Stimulated activated CD4-positive, alpha-beta T cell treated with anti-CD3 and anti-CD28 coated beads, Interleukin-12 subunit alpha, Interleukin-12 subunit beta, amount 100 ng/mL, for 24 hours (primary cell): ENCODE measurements at places on chromosomes 2 and 18.

DNA sequence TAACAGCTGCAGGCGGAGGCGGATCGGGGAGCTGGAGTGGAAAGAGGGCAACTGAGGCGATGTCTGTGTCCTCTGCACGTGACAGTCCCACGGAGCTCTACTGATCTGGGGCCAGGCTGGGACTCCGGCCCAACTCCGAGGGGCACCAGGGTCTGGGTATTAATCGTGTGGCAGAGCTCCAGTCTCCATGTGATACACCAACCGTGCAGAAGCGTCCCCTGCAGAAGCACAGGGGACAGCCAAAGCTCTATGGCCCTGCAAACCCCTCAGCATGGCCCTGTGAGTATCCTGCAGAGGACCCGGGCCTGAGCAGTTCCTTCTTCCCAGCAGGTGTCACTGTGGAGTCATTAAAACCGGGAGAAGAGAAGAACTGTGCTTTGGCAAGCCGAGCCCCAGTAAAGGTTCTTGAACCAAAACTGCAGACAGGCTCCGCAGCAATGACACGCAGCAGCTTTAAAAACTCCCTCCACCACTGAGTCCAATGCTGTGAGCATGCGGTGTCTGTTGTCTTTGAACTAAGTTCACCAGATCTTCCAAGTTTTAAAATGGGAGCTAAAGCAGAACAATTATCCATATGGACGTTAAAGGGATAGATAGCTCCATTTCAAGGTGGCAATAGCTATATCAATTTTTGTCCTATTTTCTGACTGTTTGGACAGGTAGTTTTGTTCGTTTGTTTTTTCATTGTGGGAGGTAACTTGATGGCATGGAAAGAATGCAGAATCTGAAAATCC lies 79.4 kb downstream of the TMEM182 start:
- no peak for DNase-seq

GRCh38 chr18:44689736-44690135 lies 9.0 kb downstream of the SETBP1 start:
- no peak for DNase-seq

DNA sequence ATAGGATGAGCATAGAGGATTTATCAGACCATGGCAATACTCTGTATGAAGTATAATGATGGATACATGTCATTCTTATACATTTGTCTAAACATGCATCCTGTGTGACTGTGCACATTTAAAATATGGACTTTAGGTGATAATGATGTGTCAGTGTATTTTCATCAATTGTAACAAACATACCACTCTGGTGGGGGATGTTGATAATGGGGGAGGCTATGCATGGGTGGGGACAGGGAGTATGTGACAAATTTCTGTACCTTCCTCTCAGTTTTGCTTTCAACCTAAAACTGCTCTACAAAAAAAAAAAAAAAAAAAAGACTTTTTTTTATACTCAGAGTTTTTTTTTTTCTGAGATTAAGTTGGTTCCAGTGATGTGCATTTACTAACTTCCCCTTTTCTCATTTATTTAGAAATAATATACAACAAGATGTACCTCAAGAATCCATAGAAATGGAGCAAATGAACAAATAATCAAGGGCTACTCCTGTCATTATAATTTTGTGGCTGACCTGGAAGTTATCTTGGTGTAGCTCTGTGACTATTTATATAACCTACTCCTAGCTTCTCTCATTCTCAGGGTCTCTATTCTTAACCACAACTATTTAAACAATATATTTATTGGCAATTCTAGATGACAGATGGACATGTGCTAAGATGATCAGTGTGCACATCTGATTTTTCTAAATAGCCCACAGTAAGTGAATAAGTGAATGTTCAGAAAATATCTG lies 108.9 kb upstream of the ITGA4 start:
- no peak for DNase-seq

GRCh38 chr2:240135706-240136012 lies 446 bp downstream of the COPS9 start:
- DNase-seq: no peak

DNA sequence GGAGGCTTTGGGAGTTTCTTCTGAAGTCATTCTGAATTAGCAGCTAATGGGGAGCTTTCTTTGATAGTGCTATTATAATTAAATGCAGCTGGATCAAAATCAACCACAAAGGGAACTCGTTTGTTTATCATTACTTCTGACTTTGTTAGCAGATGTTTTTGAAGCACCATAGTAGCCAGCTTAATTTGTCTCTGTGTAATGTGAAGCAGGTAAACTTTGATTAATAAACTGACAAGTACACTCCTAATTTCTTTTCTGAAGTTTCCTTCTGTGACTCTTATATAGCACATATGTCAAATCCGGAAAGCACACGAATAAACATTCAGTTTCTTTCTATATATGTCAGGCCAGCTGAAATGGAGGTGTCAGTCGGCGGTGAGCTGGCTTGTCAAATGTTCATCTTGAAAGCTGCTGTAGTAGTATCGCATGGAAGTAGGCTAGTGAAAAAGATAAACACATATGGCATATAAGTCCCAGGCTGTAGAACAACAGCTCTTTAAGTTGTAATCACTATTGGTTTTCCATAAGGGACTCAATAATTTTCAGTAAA lies 451.9 kb upstream of the ZEB2 start:
- no peak for DNase-seq

- DNase-seq: no peak
These were observed 29.7 kb upstream of the APCDD1 start for GRCh38 chr18:10424585-10425307.

DNA sequence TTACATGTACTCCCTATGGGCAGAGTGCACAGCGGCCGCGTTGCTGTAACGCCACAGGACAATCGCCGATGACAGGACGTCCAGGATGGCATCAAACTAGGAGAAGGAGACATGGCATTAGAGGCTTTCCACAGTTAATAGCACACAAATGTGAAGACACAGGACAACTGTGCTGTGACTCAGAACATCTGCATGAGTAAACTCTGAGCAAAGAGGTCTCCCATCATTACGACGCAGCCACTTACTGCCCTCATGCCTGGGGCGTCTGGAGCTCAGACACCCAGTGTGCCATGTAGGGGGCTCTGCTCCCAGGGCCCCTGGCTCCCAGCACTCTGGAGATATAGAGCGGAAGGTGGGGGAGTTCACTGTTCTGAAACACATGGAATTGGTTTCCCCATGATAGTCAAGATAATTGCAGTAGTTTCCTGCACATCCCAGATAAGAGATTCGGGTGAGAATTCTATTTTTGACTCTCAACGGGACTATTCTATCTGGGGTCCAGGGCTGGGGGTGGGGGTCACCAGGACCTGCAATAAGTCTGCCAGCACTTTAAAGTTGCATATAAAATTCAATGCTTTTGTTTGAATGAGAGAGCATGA lies 168.1 kb downstream of the TMEM163 start:
- DNase-seq: no peak

DNA sequence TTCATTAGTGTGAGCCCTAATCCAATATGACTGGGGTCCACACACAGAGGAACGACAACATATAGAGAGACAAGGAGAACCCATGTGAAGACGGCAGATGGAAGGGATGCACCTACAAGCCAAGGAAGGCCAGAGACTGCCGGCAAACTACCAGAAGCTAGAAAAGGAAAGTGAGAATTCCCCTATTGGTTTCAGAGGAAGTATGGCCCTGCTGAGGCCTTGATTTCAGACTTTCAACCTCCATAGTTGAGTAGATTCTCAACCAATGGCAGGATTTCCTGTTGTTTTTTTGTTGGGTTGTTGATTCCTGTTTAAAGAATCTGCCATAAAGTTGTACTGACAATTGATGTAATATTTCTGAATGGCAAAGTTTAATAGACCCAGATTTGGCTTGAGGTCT lies 241.5 kb downstream of the SATB2 start:
- DNase-seq: no peak

- DNase-seq: no peak
These were observed 280.2 kb downstream of the KCNJ3 start for GRCh38 chr2:154978710-154979109.

DNA sequence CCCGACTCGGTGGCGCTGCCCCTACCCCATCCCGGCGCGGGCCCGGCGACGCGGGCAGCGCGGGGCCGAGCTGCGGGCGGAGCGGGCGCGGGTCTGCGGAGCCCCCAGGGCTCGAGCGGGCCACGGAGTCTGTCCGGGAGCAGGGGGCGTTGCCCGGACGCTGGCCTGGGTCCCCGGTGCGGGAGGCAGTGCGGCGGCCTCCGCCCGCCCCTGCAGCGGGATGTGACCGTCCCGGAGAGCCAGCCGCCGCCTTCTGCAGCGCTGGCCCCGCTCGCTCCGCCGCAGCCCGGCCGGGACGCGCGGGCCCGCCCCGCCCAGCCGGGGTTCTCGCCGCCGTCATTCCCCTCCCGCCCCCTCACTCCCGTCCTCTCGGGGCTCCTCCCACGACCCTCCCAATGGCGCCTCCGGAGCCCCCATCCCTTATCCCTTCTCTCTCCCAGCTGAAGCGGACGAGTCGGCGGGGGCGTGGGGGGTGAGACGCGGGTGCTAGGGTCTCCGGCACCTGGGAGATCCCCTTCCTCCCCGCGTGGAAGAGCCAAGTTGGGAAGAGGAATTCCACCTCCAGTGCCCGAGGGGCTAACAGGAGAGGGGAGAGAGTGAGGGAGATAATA lies at the start of gene FNDC4:
Gene FNDC4, minus strand, starts transcription at position 257 of the 611 bp plus-strand sequence. CDS start 521 bp downstream, outside the sequence.
- no peak for DNase-seq

DNA sequence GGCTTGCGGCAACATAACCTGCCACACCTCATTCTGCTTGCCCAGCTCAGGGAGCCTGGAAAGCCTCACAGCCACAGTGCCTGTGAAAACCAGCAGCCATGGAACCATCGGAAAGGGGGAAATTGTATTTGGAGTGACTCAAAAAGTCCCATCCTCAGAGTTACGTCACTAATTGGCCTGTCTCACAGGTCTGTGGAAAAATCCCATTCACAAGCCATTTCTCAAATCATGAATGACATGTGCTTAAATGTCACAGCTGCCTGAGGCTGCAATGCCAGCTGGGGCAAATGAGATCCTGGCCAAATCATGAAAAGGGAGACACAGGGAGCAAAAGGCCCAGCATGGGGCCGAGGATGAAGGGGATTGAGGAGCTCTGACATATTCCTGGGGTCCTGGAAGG lies 486.9 kb upstream of the RAB6C start:
- DNase-seq: no peak

DNA sequence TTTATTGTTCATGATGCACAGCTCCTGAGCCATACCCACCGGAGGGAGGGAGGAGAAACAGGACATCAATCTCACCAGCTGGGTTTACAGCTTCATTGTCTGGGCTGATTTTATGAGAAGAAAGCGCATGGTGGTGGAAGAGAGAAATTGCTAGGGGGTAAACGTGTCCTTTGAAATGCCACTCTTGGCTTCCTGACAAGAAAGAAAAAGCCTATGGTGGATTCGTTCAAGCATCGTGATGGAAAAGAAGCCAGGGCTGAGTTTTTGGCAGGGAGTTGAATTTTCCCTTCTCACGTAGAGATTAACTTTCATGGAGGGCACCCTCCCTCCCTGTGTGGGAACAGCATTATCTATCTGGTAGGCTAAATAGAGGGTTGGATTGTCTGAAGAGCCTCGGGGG lies 502.0 kb downstream of the SLC4A3 start:
- no peak for DNase-seq

- DNase-seq: no peak
These were observed 146.7 kb downstream of the LRATD1 start for GRCh38 chr2:14779252-14779651.

DNA sequence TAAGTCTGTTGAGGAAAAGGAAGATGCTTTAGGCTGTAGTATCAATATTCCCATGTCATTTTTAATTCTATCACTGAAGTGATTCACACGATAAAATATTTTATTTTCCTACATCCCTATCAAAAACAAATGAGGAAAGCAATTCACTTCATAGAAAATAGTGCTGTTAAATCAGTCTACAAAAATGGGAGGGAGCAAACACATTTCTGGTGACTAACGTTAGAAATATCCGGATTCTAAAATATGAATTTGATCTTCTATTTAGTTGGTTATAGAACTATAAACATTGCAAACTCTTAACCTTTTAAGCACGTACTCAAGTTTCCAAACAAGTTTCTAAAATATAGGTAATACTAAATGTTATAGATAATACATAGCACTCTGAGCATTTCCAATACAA lies 20.8 kb downstream of the ATF2 start:
- no peak for DNase-seq

- no peak for DNase-seq
These were observed 165.4 kb downstream of the MSH2 start for GRCh38 chr2:47568164-47568850.

- no peak for DNase-seq
These were observed 35.4 kb downstream of the SCN7A start for GRCh38 chr2:166458674-166459073.

- no peak for DNase-seq
These were observed 417.9 kb downstream of the EPHA4 start for GRCh38 chr2:221154176-221154575.

DNA sequence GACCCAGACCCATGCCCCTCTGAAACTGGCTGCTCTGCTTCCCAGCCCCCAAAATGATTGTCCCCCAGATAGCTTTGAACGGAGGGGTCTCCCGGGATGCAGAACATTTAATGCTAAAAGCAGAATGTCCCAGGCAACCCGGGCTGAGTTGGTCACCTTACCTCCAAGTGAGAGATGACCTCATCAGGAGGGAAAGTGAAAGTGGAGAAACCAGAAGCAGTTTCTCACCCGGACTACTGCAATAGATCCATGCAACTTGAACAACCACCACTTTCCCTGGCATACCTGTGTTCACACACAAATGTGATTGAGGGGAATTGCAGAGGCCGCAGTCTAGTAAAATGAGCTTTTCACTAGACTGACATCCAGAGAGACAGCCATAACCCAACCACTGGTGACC lies 75.3 kb upstream of the NPAS2 start:
- no peak for DNase-seq

DNA sequence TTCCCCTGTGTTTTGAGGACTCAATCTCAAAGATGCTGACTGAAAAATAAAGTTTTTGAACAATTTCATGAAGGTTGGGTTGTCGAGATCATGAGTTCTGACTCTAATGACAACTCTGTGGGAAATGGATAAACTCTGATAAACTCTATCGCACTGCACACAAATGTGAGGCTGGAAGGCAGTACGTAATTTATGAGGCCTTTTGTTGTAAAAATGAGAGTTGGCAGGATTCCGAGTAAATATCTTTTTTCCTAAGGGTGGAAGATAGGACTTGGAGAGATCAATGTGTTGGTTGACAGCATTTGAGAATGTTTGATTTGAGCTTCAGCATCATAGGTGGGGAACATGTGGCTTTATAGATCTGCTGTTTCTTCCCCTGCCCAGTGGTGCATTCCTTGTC lies 90.4 kb downstream of the SPTBN1 start:
- DNase-seq: no peak

GRCh38 chr2:143433840-143434239 lies 304.6 kb downstream of the ARHGAP15 start:
- no peak for DNase-seq

- DNase-seq: no peak
These were observed 35.6 kb downstream of the HDLBP start for GRCh38 chr2:241279828-241280227.

GRCh38 chr2:53877556-53877955 lies 17.8 kb upstream of the GPR75 start:
- no peak for DNase-seq

GRCh38 chr2:127061375-127062273 lies 45.3 kb downstream of the BIN1 start:
- no peak for DNase-seq
